ENCODE measurements at places on chromosomes 7 and 10. TPM values are rescaled to one million over a fixed set of nuclear protein-coding genes. Genes with fewer than 3 reads are reported as not detected.

The LRIT1 gene
- total RNA-seq: not detected

The ZNF365 gene
- under 0.01 TPM for total RNA-seq

The NKX6-2 gene
- total RNA-seq: not detected

The ANKRD61 gene
- total RNA-seq: not detected

The SLC29A4 gene
- total RNA-seq: 2.1 TPM

The PNPLA8 gene
- 17.0 TPM for total RNA-seq

The CYP2C18 gene
- not detected for total RNA-seq

The PDGFA gene
- 61.3 TPM for total RNA-seq

The ASB4 gene
- total RNA-seq: not detected

Measured in vein endothelial cell (primary cell).